Activated CD4-positive, CD25-positive, alpha-beta regulatory T cell (primary cell): ENCODE measurements at places on chromosomes 1 and 21.

DNA sequence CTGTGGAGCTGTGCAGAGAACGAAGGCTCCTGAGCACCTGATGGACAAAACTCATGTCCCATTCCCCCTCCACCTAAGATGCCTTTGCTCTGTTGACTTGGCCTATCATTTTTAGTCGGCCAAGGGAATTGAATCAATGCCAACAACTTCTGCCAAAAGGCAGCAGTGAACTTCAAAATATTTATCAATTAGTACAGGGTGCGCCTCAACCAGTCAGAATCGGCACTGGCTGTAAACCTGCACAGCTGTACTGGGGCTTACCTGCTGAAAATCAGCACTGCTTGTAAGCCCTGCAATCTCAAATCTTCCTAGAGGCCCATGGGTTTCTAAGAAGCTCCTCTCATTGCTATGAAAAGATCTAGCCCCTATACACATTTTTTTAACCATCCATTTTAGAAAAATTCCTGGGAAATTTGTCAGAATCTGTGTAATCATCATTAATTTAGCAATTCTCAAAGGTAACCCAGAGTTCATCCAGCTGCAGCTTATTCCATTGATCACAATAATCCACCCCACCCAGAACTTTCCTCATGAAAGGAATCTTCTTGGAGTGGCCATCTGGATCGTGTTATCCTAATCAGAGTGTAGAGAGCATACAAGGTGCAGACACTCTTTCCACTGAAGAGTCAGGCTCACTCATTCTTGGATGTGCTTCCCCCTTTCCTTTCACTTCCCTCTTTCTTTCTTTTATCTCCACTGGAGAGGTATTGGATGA lies 40.2 kb downstream of the ADAMTS1 start:
- no peak for DNase-seq

GRCh38 chr1:172176206-172176605 lies 244.3 kb upstream of the C1orf105 start:
- no peak for DNase-seq

GRCh38 chr1:51861669-51862068 lies 16.9 kb downstream of the NRDC start:
- DNase-seq = no peak

- DNase-seq = no peak
These were observed 62.7 kb downstream of the STUM start for GRCh38 chr1:226611301-226611700.

GRCh38 chr1:214581785-214582184 lies 21.2 kb upstream of the CENPF start:
- DNase-seq = no peak

- no peak for DNase-seq
These were observed 141.4 kb upstream of the CACYBP start for GRCh38 chr1:174858301-174858700.

GRCh38 chr1:202752774-202753173 lies 42.5 kb upstream of the SYT2 start:
- no peak for DNase-seq

GRCh38 chr1:15120251-15120945 lies 33.1 kb upstream of the TMEM51 start:
- DNase-seq = no peak

DNA sequence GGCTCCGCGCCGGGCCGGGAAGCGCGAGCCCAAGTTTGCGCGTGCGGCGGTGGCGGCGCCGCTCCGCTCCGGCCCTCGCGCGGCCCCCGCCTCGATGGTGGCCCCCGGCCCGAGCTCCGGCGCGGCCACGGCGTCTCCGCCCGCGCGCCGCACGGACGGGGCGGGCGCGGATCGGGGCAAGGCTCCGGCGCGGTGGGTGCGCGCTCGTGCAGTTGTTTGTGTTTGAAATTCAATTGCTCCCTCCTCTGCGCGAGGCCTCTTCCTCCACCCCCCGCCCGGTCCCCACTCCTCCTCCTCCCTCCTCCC lies at the start of gene HDGF:
HDGF (minus strand) TSS at position 225 of the 306 bp plus-strand sequence. CDS start 246 bp downstream, outside the sequence.
- DNase-seq = no peak

DNA sequence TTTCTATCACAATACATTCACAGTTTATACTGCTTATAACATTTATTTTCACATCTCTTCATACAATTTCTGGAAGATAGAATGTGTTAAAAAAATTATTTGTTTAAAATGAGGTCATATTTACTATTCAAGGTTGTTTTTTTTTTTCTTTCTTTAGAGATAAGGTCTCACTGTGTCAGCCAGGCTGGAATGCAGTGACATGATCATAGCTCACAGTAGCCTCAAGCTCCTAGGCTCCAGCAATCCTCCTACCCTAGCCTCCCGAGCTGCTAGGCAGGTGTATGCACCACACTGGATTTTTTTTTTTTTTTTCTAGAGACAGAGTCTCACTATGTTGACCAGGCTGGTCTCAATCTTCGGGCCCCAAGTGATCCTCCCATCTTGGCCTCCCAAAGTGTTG lies 19.0 kb upstream of the RNF11 start:
- no peak for DNase-seq

DNA sequence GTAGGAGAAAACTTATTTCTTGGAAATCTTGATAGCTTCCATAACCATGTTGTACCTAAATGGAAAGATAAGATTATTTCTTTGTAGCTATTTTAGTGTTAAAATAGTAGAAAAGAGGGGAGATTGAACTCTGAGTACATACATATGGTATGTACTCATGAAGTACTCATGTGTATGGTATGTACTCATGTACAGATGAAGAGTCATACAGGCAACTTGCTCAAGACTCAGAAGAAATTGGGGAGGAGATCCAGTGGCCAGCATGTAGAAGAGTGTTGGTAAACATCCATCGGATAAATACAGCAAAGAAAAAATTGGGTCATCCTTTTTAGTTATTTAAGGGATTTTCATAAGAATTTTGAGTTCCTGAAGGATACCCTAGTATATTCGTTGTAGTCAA lies 29.0 kb downstream of the MDM4 start:
- no peak for DNase-seq

DNA sequence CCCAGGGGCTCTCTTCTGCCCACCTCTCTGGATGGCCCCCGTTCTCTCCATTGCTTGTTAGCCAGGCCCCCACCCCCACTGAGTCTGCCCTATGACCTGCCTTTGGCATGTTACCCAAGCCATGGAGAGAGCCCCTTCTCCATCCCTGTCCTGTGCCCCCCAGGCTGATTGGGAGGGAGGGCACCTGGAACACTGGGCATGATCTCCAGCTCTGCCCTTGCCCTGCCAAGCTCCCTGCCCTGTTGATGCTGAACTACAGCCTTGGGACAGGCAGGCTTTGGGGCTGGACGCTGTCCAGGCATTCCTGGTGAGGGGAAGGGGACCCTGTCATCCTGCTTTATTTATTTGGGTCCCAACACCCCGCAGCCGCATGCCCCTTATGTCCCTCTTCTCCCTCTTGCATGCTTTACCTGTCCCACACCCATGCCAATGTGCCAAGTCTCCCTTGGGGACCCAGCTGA lies 10.7 kb downstream of the TRIM46 start:
- no peak for DNase-seq

DNA sequence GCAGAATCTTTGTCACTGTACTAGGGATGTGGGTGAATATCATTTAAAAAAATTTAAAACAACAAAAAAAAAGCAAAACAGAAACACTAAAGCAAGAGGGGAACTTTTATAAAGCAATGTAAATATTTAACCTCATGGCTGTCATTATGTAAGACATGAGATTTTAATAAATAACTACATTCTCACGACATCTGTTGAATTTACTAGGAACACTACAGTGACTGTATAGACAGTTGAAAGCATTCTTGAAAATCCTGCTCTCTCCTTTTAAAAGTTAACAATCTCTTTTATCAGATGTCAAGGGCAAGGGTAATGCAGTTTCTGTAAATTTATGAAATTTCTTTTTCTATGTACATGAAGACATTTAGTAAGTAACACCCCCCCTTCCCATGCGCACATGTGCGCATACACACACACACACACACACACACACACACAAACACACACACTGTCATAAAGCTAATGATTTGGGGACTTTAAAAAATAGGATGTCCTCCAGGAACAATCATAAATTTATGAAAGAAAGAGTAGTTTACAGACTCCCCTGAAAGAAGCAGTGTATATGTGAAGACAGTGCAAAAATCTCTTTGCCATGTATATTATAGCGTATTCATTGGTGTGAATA lies 51.7 kb downstream of the PROX1 start:
- DNase-seq = no peak

DNA sequence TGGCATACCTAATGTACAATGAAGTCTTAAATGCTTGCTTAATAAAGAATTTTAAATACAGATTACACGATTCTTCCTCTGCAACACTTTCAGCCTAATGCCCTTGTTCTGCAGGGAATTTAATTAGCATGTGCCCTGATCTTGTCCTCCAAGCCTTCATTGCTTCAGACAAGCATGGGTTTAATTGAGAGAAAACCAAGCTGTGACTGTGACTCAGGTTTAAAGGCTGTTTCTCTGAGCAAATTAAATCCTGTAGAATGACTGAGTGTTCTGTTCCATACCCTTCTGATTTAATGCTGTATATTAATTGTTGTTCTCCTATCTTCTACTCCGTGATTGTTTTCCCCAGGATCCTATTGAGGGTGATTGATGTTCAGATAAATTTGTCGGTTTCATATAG lies 269.0 kb upstream of the PRMT6 start:
- no peak for DNase-seq

- no peak for DNase-seq
These were observed 104.2 kb upstream of the DMRTA2 start for GRCh38 chr1:50527249-50527986.

DNA sequence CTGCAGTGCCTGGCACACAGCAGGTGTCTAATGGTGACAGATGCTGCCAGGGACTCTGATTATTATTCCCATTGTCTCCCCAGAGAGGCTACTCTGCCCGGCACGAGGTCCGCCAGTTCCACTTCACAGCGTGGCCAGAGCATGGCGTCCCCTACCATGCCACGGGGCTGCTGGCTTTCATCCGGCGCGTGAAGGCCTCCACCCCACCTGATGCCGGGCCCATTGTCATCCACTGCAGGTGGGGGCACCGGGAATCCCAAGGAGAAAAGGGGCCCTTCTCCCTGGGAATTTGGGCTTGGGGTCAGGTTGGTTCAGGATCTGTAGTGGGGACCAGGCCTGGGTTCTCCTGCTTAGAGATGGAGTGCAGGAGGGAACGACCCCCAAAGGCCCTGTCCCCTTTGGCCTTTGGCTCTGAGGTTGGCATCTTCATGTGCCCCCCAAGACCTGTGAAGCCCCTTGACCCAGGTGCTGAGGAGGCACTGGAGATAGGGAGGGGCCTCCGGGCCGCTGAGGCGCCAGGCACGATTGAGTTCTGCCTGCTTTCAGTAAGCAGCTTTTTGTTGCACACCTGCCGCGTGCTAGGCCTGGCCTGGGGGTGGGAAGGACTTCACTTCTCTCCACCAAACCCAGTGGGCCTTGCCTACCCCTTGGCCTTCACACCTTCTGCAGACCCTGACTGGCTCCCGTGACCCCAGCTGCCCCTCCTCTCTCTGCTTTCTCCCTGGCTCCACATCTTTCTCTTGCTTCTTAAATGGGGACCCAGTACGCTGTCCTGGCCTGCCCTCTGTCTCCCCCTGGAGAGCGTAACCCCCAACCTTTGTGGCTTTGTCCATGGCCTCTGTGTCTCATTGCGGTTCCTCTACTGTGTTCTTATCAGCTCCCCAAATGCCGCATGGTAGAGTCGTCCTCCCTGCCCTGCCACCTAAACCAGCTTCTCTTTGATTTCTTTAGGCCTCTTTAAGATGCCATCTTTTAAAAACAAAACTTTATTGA lies 76.4 kb downstream of the PTPRU start:
- no peak for DNase-seq

GRCh38 chr1:58976294-58976693 lies 192.4 kb upstream of the JUN start:
- no peak for DNase-seq

- no peak for DNase-seq
These were observed 156.9 kb downstream of the DHRS3 start for GRCh38 chr1:12460911-12461621.

DNA sequence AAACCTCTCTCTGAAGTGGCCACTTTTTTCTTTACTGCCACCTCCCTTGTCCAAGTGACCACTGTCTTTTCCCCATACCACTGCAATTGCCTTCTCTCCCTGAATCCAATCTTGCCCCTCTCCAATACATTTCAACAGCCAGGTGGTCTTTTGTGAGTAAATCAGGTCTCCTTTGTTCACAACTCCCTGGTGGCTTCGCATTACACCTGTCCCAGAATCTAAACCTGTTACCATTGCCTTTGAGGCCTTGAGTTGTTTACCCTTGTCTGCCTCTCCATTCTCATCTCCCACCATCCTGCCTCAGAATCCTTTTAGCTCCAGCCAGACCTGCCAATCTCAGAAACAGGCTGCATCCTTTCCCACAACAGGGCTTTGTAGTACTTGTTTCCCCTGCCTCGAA lies 21.8 kb upstream of the DYNLT5 start:
- no peak for DNase-seq

GRCh38 chr1:10639011-10639774 lies 157.3 kb downstream of the CASZ1 start:
- DNase-seq = no peak

DNA sequence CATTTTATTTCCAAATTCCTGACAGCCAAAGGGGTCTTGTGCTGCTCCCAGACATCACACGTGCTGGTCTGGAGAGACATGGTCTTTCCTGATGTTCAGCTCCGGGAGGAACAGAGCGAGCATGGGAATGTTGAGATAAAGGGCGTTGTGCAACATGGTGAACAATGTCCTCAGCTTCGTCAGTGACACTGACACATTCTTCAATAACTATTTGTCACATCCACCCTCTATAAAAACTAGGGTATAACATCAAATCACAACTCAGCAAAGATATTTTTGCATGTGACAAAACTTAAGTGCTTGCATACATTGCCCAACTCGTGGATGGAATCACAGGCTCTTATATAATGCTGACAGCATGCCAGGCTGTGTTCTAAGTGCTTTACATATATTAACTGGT lies 42.4 kb upstream of the GRHL3 start:
- DNase-seq = no peak

GRCh38 chr1:4745560-4745959 lies 91.2 kb downstream of the AJAP1 start:
- DNase-seq = no peak

DNA sequence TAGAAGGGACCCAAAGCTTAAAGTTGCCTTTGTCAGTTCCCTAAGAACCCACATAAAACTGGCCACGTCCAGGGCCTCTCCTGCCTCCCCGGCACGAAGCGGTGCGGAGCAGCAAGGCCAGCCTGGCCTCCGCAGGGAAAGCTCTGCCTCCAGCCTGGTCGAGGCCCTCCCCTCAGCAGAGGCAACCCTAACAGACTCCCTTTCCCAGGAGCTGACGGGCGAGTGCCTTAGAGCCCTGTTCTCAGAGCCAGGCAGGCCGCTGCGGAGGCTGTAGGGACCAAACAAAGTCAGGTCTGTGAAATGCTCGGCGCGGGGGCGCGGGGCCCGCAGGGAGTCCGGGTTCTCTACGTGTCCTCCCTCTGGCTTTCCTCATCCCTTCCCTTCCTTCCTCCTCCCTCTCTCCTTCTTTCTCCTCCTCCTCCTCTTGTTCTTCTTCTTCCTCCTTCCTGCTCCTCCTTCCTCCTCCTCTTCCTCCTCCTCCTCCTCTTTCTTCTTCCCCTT lies 40.7 kb downstream of the RIPK4 start:
- no peak for DNase-seq
